Osteocyte (in vitro differentiated cells): ENCODE measurements at places on chromosomes 1 and 21. TPM values are rescaled to one million over a fixed set of nuclear protein-coding genes. Genes with fewer than 3 reads are reported as not detected.

PDIK1L gene
- 7.6 and 7.8 TPM in 2 replicates for total RNA-seq

AMY1C gene
- total RNA-seq: not detected in 2 replicates

FCRL2 gene
- total RNA-seq: not detected in 2 replicates

DNA sequence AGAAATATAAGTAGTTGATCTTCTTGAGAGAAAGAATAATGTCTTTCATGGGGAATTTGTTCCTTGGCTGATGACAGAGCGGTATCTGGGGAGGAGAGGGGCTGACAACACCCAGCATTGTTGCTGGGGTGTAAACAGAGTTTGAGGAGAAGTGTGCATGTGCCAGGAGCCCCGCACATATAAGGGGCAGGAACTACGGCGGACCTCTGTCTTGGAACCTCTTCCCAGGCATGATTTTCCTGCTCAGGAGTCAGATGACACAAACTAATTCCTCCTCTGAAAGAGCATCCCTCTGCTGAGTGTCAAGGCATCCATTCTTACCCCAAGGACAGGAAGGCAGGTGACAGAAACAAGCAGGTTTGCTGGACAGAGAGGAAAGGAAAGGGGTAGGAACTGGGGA is 119.1 kb downstream of the TPTE start:
- H3K27ac ChIP-seq: no peak overlapping the region
- no peaks in the 10 kb centered on the region for H3K36me3 ChIP-seq
- no peak for DNase-seq

OXCT2 gene
- total RNA-seq: 0.18 TPM in 1 of 2 replicates, not detected in the other

TSSK3 gene
- total RNA-seq: 3.5 and 4.4 TPM in 2 replicates

DNA sequence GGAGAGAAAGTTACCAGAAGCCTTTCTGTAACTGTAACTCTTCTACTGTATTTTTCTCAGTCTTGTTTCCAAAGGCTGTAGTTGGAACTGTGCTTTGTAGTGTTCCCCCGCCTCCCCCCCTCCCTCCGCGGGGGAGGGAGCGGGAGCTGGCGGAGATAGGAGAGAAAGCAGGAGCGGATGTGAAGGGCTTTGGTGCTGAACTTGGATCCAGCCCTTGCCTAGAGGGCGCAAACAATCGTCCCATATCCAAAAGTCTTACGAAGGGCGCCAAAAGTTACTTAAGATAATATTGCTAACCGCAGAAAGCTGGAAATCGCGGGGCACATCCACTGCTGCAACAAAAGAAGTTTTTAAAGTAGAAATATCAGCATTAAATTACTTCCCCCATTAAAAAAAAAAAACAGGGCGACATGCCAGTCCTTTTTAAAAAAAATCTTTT is 2.4 kb upstream of the NFIA start:
- DNase-seq: no peak
- peak overlapping the region; percentile 96 for H3K27ac ChIP-seq
- no peaks in the 10 kb centered on the region for H3K27me3 ChIP-seq

DNA sequence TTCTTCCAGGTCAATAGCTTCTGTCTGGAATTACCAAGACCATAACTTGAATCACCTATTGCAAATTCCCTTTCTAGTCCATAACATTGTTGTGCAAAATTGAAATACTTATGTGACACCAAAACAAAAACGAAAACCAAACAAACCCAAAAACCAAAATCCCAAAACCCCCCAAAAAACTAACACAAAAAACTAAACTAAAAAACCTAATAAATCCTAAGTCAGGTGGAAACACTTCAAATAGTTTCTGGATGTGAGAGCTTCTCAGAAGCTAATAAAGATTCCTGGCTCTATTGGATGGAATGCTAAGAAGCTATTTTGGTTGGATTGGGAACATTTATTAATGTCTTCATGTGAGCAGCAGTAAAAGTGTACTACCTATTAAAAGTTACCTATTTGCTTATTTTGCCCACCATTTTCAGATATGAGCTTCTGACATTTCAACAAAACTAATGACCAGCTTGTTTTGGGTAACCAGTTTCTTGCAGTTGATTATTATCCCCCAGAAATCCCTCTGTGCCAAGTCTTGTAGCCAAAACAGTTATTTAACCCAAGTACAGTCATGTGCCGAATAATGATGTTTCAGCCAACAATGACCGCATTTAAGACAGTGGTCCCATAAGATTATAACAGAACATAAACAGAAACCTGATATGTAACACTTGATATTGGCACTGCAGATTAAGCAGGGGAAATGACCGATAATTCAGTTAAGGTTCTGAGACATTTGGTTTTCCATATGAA is 76.4 kb downstream of the LTN1 start:
- H3K27ac ChIP-seq: no peak overlapping the region
- peaks cover 6% of the 10 kb centered on the region for H3K36me3 ChIP-seq
- H3K4me1 ChIP-seq: no peaks in the 10 kb centered on the region
- H3K27me3 ChIP-seq: peaks cover 9% of the 10 kb centered on the region
- DNase-seq: no peak

TMPRSS15 gene
- 0.71 and 1.3 TPM in 2 replicates for total RNA-seq

- H3K36me3 ChIP-seq: peaks cover 36% of the 10 kb centered on the region
- peaks cover 26% of the 10 kb centered on the region for H3K4me1 ChIP-seq
- no peaks in the 10 kb centered on the region for H3K27me3 ChIP-seq
- H3K4me3 ChIP-seq: no peak overlapping the region
Measured at GRCh38 chr1:32946413-32946812, 18.2 kb downstream of the RNF19B start.

DNA sequence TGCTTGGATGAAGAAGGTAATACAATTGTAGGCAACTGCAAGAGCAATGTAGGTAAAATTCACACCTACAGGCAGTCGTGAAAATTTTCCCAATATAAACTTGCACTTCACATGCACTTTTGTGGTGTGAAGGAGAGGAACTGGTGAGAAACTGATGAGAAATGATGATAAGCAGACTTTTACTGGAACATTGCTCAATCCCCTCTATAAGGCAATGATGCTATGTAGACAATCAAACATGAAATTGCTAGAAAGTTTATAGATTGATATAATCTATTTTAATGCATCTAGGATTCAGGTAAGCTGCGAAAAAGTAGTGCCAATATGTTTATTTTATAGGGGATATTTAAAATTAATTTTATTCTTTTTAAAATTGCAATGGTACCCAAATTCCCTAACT is 802.2 kb downstream of the KCNT2 start:
- no peak overlapping the region for H3K27ac ChIP-seq
- no peak overlapping the region for H3K4me3 ChIP-seq
- no peaks in the 10 kb centered on the region for H3K36me3 ChIP-seq
- DNase-seq: no peak
- no peaks in the 10 kb centered on the region for H3K27me3 ChIP-seq

FCER1G gene
- total RNA-seq: not detected in 2 replicates

DNA sequence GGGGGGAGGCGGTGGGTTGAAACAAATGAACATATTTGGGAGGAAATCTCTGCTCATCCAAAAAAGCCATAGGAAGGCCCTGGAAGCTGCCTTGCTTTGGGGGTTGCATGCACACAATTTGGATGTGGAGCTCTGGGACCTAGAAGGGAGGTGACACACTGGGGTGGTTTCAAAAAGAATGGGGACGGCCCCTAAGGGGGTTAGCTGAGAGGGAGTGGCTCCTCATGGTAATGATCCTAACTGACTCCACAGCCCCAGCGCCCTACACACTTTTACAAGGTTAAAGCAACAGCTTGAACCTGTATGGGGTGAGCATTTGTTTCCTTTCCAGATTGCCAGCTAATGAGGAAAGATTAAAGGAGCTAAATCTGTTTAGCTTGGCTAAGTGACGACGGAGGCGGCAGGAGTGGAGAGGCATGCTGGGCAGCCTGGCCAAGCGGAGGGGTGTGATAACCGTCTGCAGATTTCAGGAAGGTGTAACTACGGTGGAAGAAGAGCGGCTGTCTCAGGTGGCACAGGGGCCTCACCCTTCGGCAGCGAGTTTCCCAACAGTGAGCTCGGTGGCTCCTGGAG is 107.3 kb downstream of the RNF220 start:
- no peak for DNase-seq
- peaks cover 81% of the 10 kb centered on the region for H3K27me3 ChIP-seq
- no peak overlapping the region for H3K27ac ChIP-seq
- H3K4me3 ChIP-seq: no peak overlapping the region

HSD3B1 gene
- total RNA-seq: not detected in 2 replicates

MCOLN3 gene
- 0.34 TPM in 1 of 2 replicates, not detected in the other for total RNA-seq

DNA sequence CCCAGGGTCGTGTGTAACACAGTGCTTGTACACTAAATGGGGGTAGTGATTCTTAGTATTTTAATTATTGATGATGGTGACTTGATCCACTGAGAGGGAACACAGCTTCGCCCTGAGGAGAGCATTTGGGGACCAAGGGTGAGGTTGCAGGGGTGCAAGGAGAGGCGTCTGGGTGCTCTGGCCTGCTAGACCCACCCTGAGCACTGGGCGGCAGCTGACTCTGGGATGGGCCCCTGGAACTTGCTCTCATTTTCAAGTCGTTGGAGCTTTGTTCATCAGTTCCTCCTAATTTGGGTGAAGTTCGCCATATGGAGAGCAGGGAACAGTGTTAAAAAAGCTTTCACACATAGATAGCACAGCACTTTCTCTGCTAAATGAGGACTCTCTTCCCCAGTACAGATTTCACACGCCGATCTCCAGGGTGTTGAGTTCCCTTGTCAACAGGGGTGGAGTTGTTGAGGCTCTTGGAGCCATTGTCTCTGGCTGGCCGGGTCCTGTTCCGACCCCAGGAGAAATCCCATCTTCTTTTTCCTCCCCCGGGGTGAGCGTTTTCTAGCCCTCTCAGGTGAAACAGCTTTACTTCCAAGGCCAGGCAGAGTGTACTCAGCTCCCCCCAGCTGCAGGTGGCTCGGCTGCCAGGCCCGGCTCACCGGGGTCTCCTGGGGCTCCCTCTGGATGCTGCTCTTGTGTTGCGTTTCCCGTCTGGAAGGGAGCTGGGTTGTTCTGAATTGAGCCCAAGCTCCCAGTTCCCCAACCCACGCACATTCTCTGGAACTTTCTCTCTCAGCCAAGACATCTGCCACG is 367.4 kb downstream of the RPS6KC1 start:
- no peak overlapping the region for H3K4me3 ChIP-seq
- no peaks in the 10 kb centered on the region for H3K36me3 ChIP-seq
- no peaks in the 10 kb centered on the region for H3K27me3 ChIP-seq
- H3K4me1 ChIP-seq: no peaks in the 10 kb centered on the region

- no peak overlapping the region for H3K4me3 ChIP-seq
- DNase-seq: no peak
- no peaks in the 10 kb centered on the region for H3K4me1 ChIP-seq
- H3K36me3 ChIP-seq: peaks cover 23% of the 10 kb centered on the region
- H3K27ac ChIP-seq: no peak overlapping the region
Measured at GRCh38 chr21:32653326-32653901, 41.2 kb upstream of the CFAP298 start.

MAP10 gene
- 0.38 and 0.52 TPM in 2 replicates for total RNA-seq

- H3K27me3 ChIP-seq: no peaks in the 10 kb centered on the region
- no peak for DNase-seq
- H3K4me1 ChIP-seq: peaks cover 17% of the 10 kb centered on the region
- H3K27ac ChIP-seq: peak overlapping the region; percentile 2
Measured at GRCh38 chr1:119914071-119914470, 17.8 kb upstream of the ADAM30 start.

ZNF683 gene
- not detected in 2 replicates for total RNA-seq
